Neuronal stem cell (in vitro differentiated cells): ENCODE measurements at places on chromosomes 7 and 10.

- DNase-seq: no peak
These were observed 751.6 kb downstream of the GRID1 start for GRCh38 chr10:85614981-85615380.

GRCh38 chr7:137169282-137169698 is 174.2 kb downstream of the PTN start:
- DNase-seq: peak; percentile 71

DNA sequence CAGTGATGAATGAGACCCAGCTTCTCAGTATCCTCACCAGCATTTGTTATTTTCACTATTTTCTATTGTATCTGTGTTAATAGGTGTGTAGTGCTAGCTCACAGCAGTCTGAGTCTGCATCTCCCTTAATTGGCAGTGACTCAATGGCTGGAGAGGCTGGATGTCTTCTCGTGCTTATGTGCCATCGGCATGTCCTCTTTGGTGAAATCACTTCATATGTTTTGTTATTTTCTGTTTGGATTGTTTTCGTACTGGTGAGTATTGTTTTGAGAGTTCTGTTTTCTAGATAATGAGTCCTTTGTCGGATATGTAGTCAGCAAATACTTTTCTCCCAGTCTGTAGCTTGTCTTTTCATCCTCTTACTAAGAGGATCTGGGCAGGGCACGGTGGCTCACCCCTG is 66.1 kb downstream of the AMZ1 start:
- no peak for DNase-seq

DNA sequence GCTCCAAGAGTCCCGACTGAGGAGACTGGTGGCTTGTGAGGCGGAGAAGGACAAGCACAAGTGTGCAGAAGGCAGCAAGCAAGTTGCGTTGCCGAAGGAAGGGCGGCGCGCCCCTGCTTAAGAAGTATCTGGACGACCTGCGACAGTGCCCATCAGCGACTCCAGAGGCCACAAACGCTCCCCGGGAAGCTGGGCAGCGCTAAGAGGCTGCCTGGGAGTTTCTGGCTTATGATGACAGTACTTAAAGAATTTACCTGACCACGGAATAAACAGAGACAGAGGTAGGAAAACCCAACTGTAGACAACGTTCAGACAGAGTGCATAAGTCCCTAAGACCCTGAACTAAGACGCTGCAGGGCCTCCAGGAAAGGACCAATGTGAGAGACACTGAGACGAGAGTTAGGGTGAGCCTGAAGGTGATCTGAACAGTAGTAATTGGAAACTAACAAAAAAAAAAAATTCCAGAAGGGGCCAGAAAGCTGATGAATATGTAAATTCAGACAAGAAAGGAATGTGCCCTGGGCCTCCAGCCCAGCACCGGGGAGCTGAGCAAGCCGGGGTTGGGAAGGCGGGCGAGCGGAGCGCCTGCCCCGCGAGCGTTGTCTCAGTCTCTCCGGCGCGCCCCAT is 1.0 kb downstream of the OSBPL3 start:
- DNase-seq: no peak
